NCI-H2171 treated with DMSO at 0.1 percent for 48 hours (cell line): ENCODE measurements at places on chromosomes 6 and 20.

GRCh38 chr20:51760905-51761546 is 7.2 kb downstream of the ATP9A start:
- DNase-seq = no peak

- DNase-seq = no peak
These were observed 607.5 kb downstream of the HDGFL1 start for GRCh38 chr6:23176883-23177282.

- no peak for DNase-seq
These were observed 15.4 kb downstream of the FIG4 start for GRCh38 chr6:109706513-109706912.

GRCh38 chr6:100724222-100724621 is 156.9 kb downstream of the ASCC3 start:
- no peak for DNase-seq

- no peak for DNase-seq
These were observed 16.0 kb downstream of the SLA2 start for GRCh38 chr20:36629719-36630681.
